ENCODE measurements at places on chromosomes 12 and 14.

DNA sequence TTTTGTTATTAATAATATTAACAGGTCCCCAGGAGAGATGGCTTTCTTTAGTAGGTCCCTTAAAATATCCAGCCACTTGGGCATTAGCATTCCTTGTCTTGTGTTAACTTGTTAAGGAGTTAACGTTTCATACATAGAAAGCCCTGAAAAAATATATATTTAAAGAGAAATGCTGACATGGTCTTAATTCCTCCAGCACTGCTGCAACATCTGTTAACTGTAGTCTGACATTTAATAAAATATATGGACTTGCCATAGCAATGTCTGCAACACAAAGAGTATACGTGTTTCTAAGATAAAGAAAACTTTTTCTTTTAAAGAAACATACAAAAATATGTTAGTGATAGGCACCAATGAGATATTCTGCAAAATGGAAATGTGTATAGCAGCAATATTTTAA lies 10.0 kb downstream of the SLC38A4 start:
- DNase-seq: no peak

- DNase-seq: no peak
Measured at GRCh38 chr12:49946497-49946896, 4.0 kb upstream of the AQP2 start.

DNA sequence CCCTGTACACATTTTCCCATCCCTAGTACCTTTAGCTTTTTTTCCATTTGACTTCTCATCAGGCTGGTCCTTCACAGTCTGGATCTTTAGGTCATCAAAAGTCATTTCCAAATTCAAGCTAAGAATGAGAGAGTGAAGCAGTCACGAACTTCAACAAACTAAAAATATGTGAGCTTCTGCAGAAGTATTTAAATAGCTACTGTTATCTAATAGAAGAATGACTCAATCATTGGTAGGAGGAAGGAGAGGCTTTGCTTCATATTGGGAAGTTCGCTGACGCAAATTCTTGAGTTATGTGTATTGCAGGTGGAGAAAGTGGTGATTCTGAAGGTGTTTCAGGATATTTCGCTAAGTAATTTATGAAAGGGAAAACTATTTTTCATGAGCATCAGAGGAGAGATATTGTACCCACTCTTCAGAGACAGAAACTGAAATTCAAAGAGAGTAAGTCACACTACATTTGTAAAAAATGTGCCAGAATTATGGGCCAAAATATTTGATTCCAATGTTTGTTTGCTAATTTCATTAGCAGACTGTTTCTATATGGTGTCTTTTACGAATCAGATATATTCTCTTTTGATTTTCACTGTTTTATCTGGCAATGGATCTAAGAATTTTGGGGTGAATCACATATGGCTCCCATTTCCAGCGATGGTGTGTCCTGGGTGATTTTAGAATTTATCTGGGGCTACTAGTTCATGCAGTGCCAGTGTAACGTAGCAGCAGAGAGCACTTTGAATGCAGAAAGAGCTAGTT lies at the start of gene OLR1:
Gene OLR1, minus strand, starts transcription at position 160 of the 756 bp plus-strand sequence. Its CDS starts 55 bp downstream, at position 105.
- DNase-seq: no peak

GRCh38 chr12:128259556-128260070 lies 7.4 kb upstream of the TMEM132C start:
- no peak for DNase-seq

- no peak for DNase-seq
Measured at GRCh38 chr14:52641745-52642144, 53.6 kb downstream of the ERO1A start.

GRCh38 chr12:8951744-8952143 lies 2.3 kb upstream of the M6PR start:
- peak; percentile 16 for DNase-seq

- no peak for DNase-seq
Measured at GRCh38 chr14:63905370-63905769, 52.6 kb downstream of the SYNE2 start.

- no peak for DNase-seq
Measured at GRCh38 chr14:91185721-91186120, 58.8 kb downstream of the GPR68 start.

DNA sequence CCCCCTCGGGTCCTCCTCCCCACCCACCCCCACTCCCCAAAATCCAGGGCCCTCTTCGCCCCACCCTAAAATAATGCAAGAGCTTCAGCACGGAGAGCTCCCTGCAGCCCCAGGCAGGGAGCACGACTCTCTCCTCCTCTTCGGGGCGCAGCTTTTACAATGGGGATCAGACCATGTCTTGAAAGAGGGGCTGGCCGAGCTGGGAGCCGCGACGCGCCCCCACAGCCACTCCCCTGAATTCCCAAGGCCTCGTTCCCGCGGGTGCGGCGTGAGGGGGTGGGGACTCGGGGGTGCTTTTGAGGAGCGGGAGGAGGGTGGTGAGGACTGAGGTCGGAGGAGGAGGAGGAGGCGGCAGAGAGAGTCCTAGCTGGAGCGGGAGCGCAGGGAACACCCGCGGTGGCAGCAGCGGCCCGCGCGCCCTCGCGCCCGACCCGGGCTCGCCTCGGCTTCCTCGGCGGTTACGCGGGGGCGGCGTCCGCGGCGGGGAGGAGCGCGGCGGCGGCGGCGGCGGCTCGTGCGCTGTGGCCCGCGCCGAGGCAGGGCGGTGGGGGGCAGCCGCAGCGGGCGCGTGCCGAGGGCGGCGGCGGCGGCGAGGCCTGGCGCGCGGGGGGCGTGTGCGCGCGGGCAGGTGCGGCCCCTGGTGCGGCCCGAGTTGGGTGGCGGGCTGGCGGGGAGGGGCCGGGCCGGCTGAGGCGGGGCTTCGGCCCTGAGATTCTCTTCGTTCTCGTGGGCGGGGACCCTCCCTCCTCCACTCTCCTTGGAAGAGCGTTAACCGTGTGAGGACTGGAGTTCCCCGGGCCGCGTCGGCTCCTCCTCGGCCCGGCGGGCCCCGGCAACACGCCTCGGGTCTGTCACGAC lies at the start of gene ANKS1B:
Gene ANKS1B, minus strand, starts transcription at position 666 of the 858 bp plus-strand sequence. CDS start 699 bp downstream, outside the sequence.
- DNase-seq: peak; percentile 33

DNA sequence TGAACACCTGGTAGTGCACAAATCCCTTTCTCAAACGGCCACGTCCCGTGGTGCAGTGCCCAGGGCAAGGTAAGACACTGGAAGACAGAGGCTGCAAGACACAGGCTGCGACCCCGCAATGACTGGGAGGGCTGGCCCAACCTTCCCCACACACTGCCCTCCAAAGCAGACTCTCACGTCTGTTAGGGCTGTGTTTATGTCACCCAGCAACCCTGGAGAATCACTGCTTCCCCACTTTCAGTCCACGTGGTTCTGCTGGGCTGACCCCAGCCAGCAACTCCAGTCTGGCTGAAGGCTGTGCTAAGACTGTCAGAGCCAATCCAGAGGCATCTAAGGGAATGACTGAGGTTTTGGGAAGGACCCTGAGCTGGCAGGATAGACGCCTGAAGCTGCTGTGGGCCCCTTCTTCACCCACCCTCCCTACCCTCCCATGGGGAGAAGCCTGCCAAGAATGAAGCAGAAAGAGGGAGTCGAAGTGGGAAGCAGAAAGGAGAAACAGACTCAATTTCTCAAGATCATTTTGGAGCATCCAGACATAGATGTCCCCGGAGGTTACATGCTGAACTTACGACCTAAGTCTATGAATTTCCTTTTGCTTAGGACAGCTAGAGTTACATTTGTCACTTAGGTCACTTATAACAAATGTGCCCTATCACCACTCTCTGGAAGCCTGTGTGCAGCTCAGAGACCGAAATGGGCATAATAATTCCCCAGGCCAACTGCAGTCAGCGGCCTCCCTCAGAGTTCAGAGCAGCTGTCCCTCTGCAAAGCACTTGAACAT lies 11.7 kb downstream of the KDM2B start:
- no peak for DNase-seq

GRCh38 chr12:19276767-19277166 lies 147.2 kb downstream of the PLEKHA5 start:
- DNase-seq: no peak

DNA sequence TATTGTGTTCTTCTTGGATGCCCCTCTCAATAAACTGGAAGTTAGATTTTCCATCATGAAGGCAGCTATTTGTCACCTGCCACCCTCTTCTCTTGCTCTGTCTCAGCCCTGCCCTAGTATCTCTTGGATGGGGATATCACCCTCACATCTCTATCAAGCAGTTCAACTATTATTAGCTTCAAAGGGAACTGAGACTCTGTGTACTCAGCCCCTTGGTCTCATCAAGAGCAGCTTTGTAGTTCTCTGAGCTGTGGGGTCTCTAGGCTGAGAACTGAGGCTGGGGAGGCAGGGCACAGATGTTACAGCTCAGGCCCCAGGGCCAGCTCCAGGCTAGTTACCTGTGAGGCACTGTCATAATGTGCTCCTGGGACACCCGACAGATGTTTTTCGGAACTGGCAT lies 130.3 kb downstream of the DAD1 start:
- DNase-seq: no peak

GRCh38 chr14:50410921-50411320 lies 14.2 kb upstream of the CDKL1 start:
- DNase-seq: no peak

- no peak for DNase-seq
Measured at GRCh38 chr14:36313898-36314297, 6.5 kb downstream of the MBIP start.

DNA sequence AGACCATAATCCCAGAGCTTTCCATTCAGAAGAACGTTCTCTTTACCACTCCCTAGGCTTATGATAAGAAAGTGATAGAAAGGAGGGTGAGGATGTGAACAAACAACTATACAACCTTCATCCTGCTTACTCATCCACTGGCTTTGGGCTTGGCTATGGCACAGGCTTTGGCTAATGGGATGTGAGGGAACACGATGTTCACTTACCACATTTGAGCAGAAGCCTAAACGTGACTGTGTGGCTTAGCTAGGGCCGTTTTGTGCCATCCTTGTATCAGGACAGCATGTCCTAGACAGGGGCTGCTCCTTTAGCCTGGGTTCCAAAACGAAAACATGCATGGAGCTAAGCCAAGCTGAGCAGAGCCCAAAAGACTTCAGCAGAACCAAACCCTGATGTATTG lies 118.6 kb upstream of the CCDC175 start:
- DNase-seq: no peak
